ENCODE measurements at places on chromosomes 6 and 20.

DNA sequence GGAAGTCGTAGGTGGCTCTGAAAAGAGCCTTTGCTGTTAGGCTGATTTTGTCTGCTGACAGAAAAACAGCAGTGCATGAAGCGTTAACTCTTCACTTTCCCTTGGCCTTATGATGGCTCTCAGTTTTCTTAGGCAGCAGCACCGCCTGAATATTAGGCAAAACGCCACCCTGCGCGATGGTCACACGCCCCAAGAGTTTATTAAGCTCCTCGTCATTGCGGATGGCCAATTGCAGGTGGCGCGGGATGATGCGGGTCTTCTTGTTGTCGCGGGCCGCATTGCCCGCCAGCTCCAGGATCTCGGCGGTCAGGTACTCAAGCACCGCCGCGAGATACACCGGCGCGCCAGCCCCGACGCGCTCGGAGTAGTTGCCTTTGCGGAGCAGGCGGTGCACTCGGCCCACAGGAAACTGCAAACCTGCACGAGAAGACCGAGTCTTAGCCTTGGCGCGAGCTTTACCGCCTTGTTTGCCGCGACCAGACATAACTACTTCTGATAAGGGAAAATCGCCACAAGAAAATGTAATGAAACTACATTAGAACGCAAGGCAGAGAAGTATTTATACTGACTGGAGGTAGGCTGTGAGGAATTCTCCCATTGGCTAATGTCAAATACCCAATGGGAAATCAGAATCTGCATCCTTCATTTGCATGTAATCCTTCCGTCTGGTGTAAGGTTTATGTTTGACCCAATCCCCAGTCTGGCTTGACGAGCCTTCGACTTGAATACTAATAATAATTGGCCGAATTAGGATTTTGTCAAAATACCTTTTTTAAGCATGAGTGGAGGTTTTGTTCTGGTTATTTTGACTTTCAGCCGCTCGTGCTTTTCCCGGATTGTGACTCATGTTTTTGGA is 53.9 kb upstream of the HFE start:
- peak; percentile 78 for DNase-seq

DNA sequence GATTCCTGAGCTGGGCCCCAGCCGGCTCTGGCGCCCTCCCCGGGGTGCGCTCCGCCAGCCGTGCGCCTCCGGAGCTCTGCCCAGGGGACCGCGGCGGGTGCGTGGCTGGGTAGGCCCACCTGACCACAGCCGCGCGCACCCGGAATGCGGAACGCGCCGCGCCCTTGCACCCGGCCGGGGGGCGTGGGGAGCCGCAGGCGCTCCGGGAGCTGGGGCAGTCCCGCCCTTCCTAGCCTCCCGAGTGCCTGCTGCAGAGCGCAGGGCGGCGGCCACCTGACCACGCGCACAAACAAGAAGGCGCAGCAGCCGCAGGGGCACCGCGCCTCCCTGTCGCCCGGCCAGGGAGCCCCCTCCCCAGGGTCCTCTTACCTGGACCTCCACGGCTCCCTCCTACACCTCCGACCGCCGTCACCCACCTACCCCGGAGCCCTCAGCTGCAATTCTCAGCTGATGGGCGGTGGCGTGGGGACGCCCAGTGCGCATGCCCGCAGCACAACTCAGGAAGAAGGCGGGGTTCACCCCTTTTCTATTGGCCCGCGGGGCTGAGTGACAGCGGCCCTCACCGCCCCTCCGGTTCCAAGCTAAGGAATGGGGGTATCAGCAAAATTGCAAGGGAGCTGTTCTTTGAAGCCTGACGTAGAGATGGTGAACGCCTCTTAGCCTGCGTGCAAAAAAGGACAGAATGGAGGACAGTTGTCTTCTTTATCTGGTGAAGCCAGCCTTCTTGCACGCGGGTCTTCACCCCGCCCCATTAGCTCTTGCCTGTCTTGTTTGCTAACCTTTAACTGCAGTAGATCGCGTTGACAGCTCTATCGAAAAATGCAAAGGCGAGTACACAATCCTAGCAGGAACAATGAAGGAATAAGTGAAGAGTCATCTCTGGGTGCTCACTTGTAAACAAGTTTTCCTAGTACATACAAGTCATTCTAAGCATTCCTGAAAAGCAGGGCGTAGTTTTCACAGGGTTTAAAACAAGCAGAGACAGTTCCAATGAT is at the start of gene STX7:
TSS of gene STX7 (minus strand) at position 479 of the 995 bp plus-strand sequence. CDS start 9,586 bp downstream, outside the sequence.
- peak; percentile 85 for DNase-seq

DNA sequence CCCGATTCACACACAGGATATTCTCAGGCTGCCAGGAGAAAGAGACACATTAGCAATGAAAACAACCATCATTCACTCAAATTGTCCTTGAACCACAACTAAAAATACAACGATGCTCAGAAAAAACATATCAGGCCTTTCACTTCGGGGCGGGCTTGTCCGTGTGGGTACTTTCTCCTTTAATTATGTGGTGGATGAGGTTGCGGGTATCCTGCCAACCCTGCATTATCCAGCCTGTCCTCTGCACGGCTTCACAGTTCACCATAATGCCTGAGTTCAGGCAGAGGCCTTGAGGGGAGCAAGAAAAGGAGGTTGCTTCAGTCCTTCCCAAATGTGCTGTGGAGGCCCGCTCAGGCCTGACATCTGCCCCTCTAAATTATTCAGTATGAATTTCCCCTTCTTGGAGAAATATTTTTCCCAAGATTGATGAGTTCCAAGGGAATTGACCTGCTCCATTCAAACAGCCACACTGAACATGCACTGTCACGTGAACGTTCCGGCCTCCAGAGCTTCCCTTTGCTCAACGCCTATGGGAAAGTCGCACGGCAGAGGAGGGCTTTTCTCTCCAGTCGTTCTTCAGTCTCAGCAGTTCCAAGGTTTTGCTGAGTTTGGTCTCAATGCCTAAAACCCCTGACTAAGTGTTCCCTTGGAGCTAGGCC is 70.3 kb downstream of the MYLK4 start:
- DNase-seq: no peak

DNA sequence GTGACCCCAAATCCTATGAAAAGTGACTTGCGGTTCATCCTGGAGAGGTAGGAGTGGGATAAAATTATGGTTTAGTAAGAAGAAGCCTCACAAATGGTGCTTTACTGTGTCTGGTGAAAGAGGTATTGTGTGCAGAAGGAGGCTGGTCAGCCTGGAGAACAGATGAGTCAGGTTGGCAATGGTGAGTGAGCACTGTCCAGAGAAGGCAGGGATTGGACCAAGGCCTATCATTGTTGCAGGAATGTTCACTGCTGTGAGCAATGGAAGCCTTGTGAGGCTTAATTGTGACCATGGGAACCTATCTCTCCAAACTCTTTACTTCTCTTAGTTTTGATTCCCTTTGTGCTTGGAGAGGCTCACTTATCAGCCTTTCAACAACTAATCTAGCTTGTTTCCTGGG is 89.0 kb upstream of the KCNK16 start:
- no peak for DNase-seq

DNA sequence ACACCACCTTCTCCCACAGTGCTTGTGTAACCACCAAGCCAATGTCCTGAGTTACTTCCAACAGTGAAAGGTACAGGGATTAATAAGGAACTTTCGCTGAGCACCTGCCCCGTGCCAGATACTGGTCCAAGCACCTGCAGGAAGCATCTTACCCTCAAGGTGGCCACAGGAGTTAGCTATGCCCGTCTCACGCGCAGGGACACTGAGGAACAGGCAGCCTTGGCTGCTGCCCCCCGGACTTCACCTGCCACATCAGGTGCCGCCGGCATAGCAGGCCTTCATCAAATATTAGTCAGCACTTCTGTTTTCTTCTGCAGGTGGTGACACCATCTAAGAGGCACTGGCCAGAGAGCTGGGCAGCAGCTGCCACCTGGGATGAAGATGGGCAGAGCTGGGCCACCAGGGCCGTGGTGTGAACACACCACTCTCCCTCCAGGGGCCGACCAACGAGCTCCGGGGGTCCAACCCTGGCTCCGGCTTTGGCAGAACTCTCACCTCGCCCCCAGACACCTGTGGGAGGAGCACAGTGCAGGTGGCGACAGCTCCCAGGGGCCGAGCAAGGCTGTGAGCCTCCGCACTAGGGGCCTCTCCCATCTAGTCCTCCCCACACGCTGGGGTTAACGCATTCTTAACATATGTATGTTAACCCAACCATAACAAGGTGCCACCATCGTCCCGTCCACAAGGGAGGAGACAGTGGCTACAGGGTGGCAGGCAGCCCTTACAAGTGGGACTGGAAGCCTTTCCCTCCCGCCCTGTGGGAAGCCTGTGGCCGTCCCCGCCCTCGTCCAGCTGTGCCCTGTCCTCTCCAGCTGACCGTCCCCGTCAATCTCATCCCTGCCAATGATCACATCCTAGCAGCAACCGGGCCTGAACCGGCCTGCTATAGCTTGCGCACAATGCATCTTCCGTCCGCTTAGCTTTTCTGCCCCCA is 2.9 kb upstream of the PPDPF start:
- DNase-seq: no peak

Data from WERI-Rb-1 (cell line).